ENCODE measurements at places on chromosomes 1 and 21. TPM values are rescaled to one million over a fixed set of nuclear protein-coding genes. Genes with fewer than 3 reads are reported as not detected.

GPR52 gene
- total RNA-seq: 0.99 TPM

PKP1 gene
- under 0.01 TPM for total RNA-seq

FABP3 gene
- total RNA-seq: 0.20 TPM

RNU1-4 gene
- total RNA-seq: under 0.01 TPM
